ENCODE measurements at places on chromosomes 12 and 14.

DNA sequence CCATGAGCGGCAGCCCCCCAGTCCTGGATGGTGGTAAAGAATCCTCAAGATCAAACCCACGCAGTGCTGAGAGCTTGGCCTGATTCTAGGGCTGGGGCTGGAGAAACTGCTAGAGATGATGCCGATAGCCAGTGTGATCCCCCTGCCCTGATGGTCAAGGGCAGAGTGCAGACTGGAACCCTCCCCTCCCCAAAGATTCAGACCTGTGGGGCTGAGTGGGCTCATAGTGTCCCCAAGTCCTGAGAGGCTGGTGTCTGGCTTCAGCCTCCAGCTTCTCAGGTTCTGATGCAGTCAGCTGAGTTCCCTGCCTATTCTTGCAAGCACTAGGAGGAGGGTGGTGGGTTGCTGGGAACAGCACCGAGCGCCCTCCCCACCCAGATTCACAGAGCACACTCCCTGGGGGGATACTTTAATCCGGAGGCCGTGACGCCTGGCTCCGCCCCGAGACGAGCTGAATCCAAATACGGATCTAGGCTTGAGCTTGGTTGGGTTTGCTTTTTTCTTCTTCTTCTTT lies 11.9 kb downstream of the RHOF start:
- no peak for DNase-seq
- H3K36me3 ChIP-seq: no peaks in the 10 kb centered on the region
- peaks cover 5% of the 10 kb centered on the region for H3K4me1 ChIP-seq
- no peaks in the 10 kb centered on the region for H3K27me3 ChIP-seq
- H3K4me3 ChIP-seq: no peak overlapping the region
- no peak overlapping the region for H3K27ac ChIP-seq

DNA sequence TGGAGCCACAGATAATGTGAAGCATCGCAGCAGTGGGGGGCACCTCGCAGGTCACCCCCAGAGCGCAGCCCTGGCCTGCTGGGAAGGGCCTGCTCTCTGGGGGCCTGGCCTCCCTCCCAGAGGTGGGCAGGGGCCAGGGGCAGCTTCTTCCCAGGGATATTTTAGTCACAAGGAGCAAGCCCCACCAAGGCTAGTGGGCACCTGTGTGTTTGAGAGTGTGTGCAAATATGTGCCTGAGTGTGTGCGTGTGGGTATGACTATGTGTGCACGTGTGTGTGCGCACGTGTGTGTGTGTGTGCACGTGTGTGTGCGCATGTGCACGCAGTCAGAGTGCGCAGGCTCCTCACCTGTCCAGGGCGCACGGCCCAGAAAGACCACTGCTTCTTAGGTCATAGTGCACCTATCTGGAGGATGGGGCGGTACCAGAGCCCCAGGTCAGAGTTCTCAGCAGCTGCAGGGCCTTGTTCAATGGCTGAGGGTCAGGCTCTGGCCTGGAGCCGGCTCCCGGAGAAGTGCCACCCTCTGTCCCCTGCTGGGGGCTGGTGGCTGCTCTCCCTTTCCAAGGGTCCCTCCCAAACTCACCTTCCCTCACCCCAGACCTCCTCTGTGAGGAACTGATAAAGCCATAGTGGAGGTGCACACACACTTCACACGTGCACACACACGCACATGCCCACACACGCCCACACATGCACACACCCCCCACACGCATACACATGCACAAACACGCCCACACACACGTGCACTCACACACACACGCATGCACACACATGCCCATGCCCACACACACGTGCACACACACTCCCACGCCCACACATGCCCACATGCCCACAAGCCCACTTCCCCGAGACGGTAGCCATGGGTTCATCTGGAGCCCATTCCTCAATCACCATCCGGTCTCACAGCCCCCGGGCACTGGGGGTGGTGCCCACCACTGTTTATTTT lies 128.5 kb downstream of the KIF26A start:
- no peaks in the 10 kb centered on the region for H3K4me1 ChIP-seq
- DNase-seq: peak; percentile 26
- H3K27ac ChIP-seq: no peak overlapping the region
- no peaks in the 10 kb centered on the region for H3K27me3 ChIP-seq
- H3K36me3 ChIP-seq: no peaks in the 10 kb centered on the region

DNA sequence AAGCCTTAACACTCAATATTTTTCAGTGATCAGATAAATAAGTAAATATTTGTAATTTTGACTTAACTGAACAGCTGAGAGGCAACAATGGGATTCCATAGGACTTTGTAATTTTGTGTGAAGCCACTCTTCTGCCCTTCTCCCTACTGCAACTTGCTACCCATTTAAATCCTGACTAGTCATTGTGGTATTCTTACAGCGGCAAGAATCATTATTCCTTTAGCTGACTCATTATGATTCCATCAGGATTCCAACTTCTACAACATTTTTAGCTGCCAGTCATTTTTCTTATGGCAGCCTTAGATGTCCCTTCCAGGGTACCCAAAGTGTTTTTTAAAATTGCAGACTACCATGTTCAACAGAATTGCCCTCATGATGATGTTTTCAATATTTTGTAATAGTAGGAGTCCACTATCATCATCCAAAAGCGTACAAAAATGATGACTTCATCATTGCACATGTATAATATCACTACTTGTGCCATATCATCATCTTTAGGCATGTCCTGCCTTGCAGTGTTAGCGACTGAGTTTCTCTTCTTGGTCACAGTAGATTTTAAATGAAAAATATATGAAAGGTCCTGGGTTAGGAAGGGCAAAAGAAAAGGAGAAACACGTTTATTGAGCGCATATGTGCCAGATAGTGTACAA lies 5.1 kb upstream of the MAGOHB start:
- no peak overlapping the region for H3K4me3 ChIP-seq
- no peaks in the 10 kb centered on the region for H3K27me3 ChIP-seq
- no peak overlapping the region for H3K27ac ChIP-seq

GRCh38 chr12:92866418-92866817 lies 62.7 kb downstream of the EEA1 start:
- no peaks in the 10 kb centered on the region for H3K36me3 ChIP-seq
- H3K27ac ChIP-seq: no peak overlapping the region
- DNase-seq: no peak
- no peaks in the 10 kb centered on the region for H3K27me3 ChIP-seq
- no peak overlapping the region for H3K4me3 ChIP-seq
- peaks cover 4% of the 10 kb centered on the region for H3K4me1 ChIP-seq

DNA sequence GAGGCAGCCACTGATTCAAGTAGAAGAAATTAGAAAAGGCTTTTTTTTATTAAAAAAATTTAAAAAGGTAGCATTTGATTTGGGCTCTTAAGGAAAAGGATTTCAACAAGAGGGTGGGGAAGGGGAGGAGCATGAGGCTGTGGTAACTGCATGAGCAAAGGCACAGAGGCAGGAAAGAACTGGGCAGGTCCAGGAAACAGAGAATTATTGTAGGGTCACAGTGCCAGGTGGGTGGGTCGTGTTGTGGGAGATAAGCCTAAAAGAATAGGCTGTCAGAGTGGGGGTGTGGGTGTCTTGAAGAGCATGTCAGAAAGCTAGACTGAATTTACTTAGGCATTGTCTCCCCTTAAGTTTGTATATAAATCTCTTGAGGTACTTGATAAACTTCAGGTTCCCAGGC lies 7.8 kb downstream of the LIMA1 start:
- no peak overlapping the region for H3K4me3 ChIP-seq
- no peak for DNase-seq
- no peaks in the 10 kb centered on the region for H3K27me3 ChIP-seq
- H3K4me1 ChIP-seq: peaks cover 9% of the 10 kb centered on the region
- H3K27ac ChIP-seq: no peak overlapping the region

DNA sequence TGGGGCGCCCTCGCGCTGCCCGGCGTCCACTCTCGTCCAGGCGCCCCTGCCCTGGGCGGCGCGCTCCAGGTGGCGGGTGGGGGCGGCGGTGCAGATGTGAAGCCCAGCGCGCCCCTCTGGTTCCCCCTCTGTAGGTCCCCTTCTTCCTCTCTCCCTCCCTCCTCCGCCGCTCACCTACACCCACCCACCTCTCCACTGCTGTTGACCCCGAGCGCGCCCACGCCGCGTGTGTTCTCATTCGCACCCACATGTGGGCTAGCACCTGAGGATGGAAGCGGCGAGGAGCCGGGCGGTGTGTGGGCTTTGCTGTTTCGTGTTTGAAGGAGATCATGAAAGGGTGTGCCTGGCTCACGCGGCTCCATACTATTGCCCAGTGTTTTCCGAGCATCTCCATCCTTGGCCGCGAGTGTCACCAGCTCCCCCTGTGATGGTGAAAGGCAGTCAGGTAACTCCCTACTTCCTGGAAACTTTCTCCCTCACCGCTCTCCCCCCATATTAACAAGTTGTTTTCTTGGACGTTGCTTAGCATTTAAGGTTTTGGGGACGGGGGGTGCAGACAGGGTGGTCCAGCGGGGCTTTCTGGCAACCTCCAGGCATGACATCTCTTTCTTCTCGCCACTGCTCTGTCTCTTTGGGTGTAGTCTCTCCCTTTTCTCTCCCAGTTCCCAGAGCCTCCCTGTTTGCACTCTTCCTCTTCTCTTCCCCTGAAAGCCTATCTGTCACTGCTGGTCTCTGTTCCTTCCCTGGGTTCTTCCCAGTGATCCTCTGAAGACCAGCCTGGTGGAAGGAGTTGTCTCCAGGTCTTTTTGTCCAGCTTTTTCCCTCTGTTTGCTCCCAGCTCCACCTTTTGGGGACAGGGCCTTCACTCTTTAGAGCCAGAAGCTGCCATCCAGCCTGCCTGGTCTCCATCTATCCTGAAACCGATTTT lies 1.6 kb downstream of the CACNA1C start:
- H3K36me3 ChIP-seq: no peaks in the 10 kb centered on the region
- no peak overlapping the region for H3K27ac ChIP-seq
- peaks cover 10% of the 10 kb centered on the region for H3K4me1 ChIP-seq
- H3K27me3 ChIP-seq: peaks cover 9% of the 10 kb centered on the region
- peak overlapping the region; percentile 56 for H3K4me3 ChIP-seq
- DNase-seq: no peak

DNA sequence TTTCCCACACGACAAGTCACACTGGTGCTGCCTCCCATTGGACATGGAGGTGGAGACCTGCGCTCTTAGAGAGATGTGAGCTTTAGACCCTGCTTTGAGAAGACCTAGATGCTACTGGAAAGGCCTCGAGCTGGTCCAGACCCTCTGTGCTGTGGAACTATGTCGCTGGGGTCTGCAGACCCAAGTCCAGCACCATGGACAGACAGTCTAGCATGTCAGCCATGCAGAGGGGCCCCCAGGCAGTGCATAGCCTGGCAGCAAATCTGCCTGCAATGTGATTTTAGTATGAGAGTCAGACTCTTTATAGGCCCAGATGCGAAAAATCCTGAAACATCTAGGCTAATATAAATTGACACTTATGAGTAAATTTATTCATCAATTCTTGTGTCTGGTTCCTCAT lies 141.5 kb downstream of the NTF3 start:
- no peaks in the 10 kb centered on the region for H3K4me1 ChIP-seq
- no peak overlapping the region for H3K4me3 ChIP-seq
- no peaks in the 10 kb centered on the region for H3K36me3 ChIP-seq
- no peaks in the 10 kb centered on the region for H3K27me3 ChIP-seq
- no peak for DNase-seq

- H3K27ac ChIP-seq: no peak overlapping the region
- no peaks in the 10 kb centered on the region for H3K36me3 ChIP-seq
- no peak overlapping the region for H3K4me3 ChIP-seq
- no peaks in the 10 kb centered on the region for H3K4me1 ChIP-seq
- no peaks in the 10 kb centered on the region for H3K27me3 ChIP-seq
These were observed 52.0 kb downstream of the KCNMB4 start for GRCh38 chr12:70418101-70418500.

DNA sequence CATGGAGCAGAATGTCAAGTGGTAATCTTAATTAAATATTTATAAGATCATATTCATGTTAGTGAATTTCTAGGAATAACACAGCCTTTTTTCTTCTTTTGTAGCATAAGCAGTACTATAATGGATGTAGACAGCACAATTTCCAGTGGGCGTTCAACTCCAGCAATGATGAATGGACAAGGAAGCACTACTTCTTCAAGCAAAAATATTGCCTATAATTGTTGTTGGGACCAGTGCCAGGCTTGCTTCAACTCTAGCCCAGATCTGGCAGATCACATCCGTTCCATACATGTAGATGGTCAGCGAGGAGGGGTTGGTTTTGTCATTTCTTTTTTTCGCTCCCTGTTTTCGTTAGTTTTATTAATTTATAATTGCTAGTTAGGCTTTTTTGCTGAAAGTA lies 23.1 kb downstream of the AEBP2 start:
- peaks cover 2% of the 10 kb centered on the region for H3K36me3 ChIP-seq
- no peak overlapping the region for H3K27ac ChIP-seq
- H3K4me1 ChIP-seq: no peaks in the 10 kb centered on the region
- H3K27me3 ChIP-seq: no peaks in the 10 kb centered on the region
- DNase-seq: no peak
- no peak overlapping the region for H3K4me3 ChIP-seq

DNA sequence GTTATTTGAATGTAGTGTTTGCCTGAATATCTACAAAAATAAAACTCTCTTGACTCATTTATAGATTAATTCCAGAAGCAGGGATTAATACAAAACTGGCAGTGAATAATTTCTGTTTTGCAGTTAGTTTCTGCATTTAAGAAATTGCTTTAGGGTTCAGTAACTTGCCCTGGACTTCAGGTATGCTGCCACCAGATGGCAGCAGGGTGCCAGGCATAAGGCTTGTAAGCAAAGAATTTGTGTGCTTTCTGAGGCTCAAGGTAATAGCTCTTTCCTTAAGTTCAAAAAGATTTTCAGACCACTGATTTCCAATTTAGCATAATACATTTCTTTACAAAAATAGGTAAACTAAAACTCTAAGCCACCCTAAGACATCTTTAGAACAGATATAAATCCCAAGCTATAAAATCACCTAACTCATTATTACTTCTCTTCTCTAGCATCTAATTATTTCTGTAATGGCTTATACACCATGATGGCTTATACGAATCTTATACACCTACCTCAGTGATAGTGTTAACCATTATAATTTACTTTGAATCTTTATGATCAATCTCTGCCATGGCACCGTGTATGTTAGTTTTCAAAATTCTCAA lies 398.3 kb downstream of the APAF1 start:
- H3K4me3 ChIP-seq: no peak overlapping the region
- H3K27me3 ChIP-seq: no peaks in the 10 kb centered on the region
- H3K27ac ChIP-seq: no peak overlapping the region
- DNase-seq: peak; percentile 64

DNA sequence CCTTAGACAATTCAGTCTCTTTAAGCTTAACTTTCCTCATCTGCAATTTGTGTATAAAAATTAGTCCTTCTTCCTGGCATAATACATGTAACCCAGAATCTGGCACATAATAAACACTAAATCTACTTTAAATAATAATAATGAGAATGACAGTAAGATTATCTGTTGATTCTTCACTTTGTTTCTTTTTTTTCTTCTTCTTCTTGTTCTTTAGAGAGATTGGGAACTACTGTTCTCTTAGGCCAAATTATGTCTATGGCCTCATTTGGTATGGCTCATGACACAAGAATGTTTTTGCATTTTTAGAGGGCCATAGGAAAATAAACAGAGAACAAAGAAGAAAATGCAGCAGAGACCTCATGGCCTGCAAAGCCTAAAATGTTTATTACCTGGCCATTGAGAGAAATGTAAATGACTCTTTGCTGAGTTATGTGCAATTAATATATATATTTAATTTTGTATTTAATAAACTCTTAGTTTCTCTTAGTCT lies 275.8 kb downstream of the SLC6A15 start:
- H3K4me1 ChIP-seq: no peaks in the 10 kb centered on the region
- DNase-seq: no peak
- no peak overlapping the region for H3K4me3 ChIP-seq
- H3K36me3 ChIP-seq: no peaks in the 10 kb centered on the region
- H3K27ac ChIP-seq: no peak overlapping the region
- no peaks in the 10 kb centered on the region for H3K27me3 ChIP-seq

- H3K36me3 ChIP-seq: no peaks in the 10 kb centered on the region
- H3K27ac ChIP-seq: no peak overlapping the region
- DNase-seq: no peak
- H3K4me1 ChIP-seq: no peaks in the 10 kb centered on the region
These were observed 127.9 kb upstream of the TMPO start for GRCh38 chr12:98387444-98387843.
